GM23338 (cell line): ENCODE measurements at places on chromosomes 11 and 22. TPM values are rescaled to one million over a fixed set of nuclear protein-coding genes. Genes with fewer than 3 reads are reported as not detected.

Gene TTC9C
- total RNA-seq: 27.5 and 51.4 TPM in 2 replicates

Gene CCDC83
- not detected in 2 replicates for total RNA-seq

Gene KDM4D
- total RNA-seq: 0.94 and 2.6 TPM in 2 replicates

Gene KCNJ11
- 5.9 and 7.9 TPM in 2 replicates for total RNA-seq

Gene SCUBE2
- total RNA-seq: 0.63 TPM in 1 of 2 replicates, not detected in the other

Gene PTPRCAP
- total RNA-seq: 0.85 and 3.5 TPM in 2 replicates

Gene OVOL1
- total RNA-seq: 3.3 and 5.1 TPM in 2 replicates

Gene BTG4
- total RNA-seq: 0.31 TPM in 1 of 2 replicates, not detected in the other

Gene GVQW3
- 3.4 and 4.9 TPM in 2 replicates for total RNA-seq

Gene OR51B2
- total RNA-seq: not detected in 2 replicates

Gene KCNA4
- not detected in 2 replicates for total RNA-seq

Gene MGAT3
- 10.2 and 13.1 TPM in 2 replicates for total RNA-seq

Gene SPECC1L
- 35.2 and 44.7 TPM in 2 replicates for total RNA-seq

Gene KDELR3
- 5.6 and 11.1 TPM in 2 replicates for total RNA-seq

Gene CYB5R2
- 30.3 and 40.9 TPM in 2 replicates for total RNA-seq

Gene ADAMTS8
- total RNA-seq: 15.3 and 16.2 TPM in 2 replicates

Gene ANO1
- total RNA-seq: 3.4 and 3.9 TPM in 2 replicates
